ENCODE measurements at places on chromosomes 6 and 20.

DNA sequence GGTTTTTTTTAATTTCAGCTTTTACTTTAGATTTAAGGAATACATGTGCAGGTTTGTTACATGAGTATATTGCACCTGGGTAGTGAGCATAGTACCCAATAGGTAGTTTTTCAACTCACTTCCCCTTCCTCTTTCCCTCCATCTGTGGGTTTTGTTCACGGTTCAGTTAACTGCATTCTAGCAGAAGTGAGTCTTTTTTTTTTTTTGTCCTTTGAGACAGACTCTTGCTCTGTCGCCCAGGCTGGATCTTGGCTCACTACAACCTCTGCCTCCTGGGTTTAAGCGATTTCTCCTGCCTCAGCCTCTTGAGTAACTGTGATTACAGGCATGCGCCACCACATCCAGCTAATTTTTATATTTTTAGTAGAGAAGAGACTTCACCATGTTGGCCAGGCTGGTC is 8.7 kb downstream of the UBR2 start:
- no peak for DNase-seq

DNA sequence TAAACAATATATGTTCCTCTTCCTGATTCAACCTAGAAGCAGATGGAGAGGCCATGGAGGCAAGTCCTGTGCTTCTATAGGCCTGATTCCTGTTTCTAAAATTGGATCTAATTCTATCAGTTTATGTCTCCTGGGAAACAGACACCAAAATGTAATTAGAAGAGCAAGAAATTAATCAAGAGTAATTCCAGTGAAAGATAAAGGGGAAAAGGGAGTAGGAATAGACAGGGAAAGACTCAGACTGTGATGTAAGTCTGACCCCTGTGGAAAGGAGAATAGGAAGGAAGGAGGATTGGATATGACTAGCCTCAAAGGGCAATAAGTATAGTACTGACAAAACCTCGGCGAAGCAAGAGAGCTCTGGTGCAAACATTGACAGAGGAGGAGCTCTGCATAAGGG is 33.9 kb upstream of the FBXO30 start:
- no peak for DNase-seq

- no peak for DNase-seq
Measured at GRCh38 chr6:44527181-44527580, 139.7 kb downstream of the CDC5L start.

GRCh38 chr6:25052181-25052580 is 116.4 kb upstream of the RIPOR2 start:
- no peak for DNase-seq

DNA sequence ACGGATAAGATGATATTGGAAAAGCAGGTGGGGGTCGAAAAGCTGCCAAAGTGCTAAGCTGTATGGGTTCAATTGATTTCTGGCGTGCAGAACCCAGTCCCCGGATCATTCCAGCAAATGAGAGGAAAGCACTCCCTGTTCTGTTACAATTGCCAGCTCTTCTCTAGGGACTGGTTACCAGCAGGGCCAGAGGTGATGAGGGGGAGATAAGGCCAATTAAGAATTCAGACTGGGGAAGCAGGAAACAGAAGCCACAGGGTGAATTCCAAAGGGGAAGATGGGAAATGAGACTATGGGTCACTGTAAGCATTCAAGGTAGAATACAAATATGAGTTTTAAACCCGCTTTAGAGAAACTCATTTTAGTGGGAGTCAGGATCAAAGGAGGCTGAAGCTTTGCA is 349.4 kb upstream of the MAP3K7 start:
- DNase-seq, result no peak

- peak; percentile 33 for DNase-seq
Measured at GRCh38 chr20:63955281-63955826, 862 bp downstream of the UCKL1 start.

DNA sequence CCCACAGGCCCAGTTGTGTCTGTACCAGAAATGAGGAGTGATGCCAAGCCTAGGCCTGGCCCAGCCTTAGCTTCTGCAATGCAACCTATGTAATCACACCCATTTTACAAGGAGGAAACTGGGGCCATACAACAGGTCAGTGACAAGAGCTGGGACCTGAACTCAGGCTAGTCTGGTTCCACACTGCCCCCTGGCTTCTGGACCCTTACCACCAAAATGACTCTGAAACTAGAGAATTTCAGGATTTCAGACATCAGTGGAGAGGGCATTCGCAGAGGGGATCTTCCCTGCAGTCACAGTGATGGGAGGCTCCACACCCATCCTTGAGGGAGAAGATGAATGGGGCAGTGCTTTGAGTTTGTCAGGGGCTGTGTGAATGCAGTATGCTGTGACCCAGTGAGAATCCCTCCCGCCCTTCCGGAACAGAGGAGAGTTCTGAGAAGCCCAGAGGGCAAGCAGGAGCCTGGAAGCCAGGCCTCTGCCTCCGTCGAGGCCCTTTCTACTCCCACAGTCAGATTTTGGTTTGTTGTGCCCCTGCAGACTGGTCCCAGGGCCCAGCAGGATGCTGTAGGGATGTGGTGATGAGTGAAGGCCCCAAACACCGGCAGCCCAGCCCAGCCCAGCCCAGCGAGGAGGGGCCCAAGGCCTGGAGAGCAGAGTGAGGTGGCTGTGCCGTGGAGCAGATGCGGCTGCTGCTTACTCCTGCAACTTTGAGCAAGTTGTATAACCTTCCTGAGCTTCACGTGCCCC is 48.1 kb upstream of the MYL9 start:
- DNase-seq, result peak; percentile 10

DNA sequence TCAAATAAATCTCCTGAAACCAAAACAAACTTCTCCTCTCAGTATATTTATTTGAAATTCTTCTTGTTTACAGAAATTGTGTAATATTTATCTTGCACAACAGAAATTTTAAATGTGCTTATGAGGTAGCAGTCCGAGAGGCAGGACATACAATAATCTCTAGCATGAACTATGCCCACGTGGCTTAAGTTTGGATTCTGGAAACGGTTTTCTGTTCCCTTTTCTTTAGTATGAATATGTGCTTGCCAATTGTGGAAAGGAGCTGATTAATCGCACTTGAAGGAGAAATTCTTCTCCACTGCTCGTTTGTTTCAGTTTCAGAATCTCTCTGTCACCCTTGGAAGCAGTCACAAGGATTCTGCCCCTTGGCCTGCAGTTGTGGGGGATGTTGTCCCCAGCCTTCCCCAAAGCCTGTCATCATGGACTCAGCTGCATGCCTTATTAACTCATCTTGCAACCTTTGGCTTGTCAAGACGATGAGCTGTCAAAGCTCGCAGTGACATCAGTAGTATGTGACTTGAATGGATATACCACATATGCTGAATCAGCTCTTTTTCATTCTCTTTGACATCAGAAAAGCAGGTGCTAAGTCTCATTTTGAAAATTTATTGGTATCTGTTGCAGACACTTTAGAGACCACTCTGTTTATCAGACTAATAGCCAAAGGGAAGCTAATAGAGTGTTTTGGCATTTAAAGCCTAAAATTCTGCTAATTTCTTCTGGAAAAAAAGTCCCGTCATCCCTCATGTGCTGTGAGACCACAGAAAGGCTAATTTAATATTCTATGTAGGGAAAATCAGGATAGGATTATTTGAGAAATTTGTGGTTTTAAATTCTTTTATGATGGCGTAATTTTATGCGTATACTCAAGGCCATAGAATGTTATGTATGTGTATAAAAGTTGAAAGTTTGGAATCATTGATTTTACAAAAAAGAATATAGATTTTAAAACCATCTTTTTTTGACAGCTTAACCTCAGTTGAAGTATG is 186.8 kb downstream of the ARID1B start:
- DNase-seq, result peak; percentile 51

- DNase-seq, result no peak
Measured at GRCh38 chr6:1179571-1180459, 132.1 kb upstream of the FOXQ1 start.

DNA sequence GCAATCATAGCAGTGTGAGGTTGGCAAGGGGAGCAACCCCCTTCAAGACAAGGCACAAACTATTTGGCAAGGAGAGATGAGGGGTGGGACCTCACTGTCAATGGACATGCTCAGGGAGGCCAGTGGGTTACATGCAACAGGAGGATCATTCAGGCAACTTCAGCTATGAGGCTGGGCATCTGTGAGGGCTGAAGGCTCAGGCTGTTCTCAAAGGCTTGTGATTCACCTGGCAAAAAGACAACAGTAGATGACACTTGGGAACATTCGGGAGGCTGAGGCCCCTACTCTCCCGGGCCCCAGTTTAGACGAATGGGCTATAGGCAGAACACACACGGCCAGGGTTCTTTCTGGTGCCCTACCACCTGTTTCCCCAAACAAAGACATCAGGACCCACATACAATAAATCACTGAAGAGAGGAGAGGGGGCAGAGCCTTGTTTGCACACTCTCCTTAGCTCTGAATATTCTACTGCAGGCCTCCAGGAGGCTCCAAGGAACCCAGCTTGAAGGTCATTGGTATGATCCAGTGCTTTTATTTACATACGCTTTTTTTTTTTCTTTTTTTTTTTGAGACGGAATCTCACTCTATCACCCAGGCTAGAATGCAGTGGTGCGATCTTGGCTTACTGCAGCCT is 7.9 kb downstream of the TUBB start:
- no peak for DNase-seq

- DNase-seq, result no peak
Measured at GRCh38 chr6:122268394-122268793, 131.1 kb upstream of the HSF2 start.

Data from stimulated activated CD4-positive, alpha-beta T cell treated with anti-CD3 and anti-CD28 coated beads, Interleukin-4, amount 100 ng/mL, for 24 hours (primary cell).